Gastrocnemius medialis (tissue), 4 donors: ENCODE measurements at places on chromosomes 7 and 10.

GRCh38 chr10:35639728-35640401 is 2.2 kb downstream of the FZD8 start:
- H3K27ac ChIP-seq, result peak overlapping the region; percentile 80
- H3K36me3 ChIP-seq, result no peaks in the 10 kb centered on the region
- DNase-seq, result no peak
- H3K4me3 ChIP-seq, result peak overlapping the region; percentile 57
- no peaks in the 10 kb centered on the region for H3K27me3 ChIP-seq

DNA sequence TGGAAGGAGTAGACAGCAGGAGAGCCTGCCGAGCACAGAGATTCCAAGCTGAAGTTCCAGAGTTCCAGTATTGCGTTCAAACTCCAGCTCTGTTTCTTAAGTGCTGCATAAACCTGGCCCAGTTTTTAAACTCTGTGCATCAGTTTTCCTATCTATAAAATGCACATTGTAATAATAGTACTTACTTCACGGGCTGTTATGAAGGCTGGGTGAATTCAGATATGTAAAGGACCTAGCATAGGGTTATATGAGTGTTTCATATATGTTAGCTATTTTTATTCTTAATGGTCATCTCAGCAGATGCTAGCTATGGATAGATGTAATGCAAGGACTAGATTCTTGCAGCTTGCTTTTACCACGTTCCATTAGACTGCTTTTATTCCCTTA is 293.1 kb upstream of the SEMA3C start:
- H3K4me1 ChIP-seq, result no peaks in the 10 kb centered on the region
- no peaks in the 10 kb centered on the region for H3K36me3 ChIP-seq
- no peak overlapping the region for H3K4me3 ChIP-seq
- no peaks in the 10 kb centered on the region for H3K27me3 ChIP-seq

DNA sequence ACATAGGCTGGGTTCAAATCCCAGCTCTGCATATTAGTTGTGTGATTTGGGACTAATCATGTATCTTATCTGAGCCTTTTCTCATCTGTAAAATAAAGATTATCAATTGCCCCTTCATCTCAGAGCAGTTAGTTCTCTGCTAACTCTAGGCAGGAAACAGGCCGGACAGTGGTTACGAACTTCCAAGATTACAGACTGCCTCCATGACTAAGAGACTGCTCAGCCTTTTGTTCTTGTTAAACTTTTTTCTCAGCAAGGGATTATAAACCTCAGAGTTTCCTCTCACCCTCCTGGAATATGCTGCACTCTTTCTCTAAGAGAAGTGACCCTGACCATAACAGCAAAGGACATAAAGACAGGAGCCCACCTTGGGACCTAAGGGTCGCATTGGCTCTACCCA is 52.5 kb upstream of the NFKB2 start:
- peaks cover 12% of the 10 kb centered on the region for H3K36me3 ChIP-seq
- H3K4me3 ChIP-seq, result no peak overlapping the region
- peaks cover 6% of the 10 kb centered on the region for H3K4me1 ChIP-seq

DNA sequence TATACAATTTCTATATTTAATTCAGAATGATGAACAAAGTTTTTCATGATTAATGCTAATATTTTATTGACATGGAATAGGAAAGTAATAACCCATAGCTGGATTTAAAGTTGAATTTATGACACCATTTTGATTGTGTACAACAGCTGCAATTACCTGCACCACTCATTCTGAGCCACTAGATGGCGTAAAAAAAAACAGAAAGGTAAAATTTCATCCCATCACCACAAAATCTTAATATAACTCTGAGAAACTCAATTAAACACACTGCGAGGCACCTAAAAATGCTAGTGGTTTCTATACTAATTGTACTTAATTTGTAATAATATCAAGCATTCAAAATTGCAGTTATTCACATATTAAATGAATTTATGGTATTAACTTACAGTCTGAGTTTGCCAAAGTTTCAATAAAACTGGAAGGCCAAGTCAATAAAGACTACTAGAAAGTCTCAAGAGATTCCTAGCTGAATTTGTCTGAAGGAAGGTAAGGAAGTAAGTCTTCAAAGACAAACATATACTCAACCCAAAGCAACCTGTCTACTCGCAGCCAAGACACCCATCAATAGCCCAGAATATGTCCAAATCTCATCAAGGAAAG is 182.5 kb downstream of the SKAP2 start:
- H3K4me3 ChIP-seq, result no peak overlapping the region
- H3K4me1 ChIP-seq, result no peaks in the 10 kb centered on the region
- H3K36me3 ChIP-seq, result no peaks in the 10 kb centered on the region
- no peak overlapping the region for H3K27ac ChIP-seq
- no peak for DNase-seq
- no peaks in the 10 kb centered on the region for H3K27me3 ChIP-seq

- no peak overlapping the region for H3K27ac ChIP-seq
- no peaks in the 10 kb centered on the region for H3K4me1 ChIP-seq
- H3K36me3 ChIP-seq, result no peaks in the 10 kb centered on the region
- H3K4me3 ChIP-seq, result no peak overlapping the region
- H3K27me3 ChIP-seq, result no peaks in the 10 kb centered on the region
Measured at GRCh38 chr10:116408719-116409118, 18.9 kb upstream of the PNLIPRP3 start.

GRCh38 chr10:47022311-47023131 is 111.3 kb downstream of the PTPN20 start:
- H3K27me3 ChIP-seq, result no peaks in the 10 kb centered on the region
- H3K36me3 ChIP-seq, result no peaks in the 10 kb centered on the region

- no peaks in the 10 kb centered on the region for H3K27me3 ChIP-seq
- H3K36me3 ChIP-seq, result no peaks in the 10 kb centered on the region
- peak overlapping the region; percentile 95 for H3K27ac ChIP-seq
- peaks cover 66% of the 10 kb centered on the region for H3K4me1 ChIP-seq
- H3K4me3 ChIP-seq, result no peak overlapping the region
Measured at GRCh38 chr7:158821171-158822031, 7.9 kb downstream of the ESYT2 start.

GRCh38 chr7:18496341-18496700 is 772 bp downstream of the HDAC9 start:
- H3K36me3 ChIP-seq, result no peaks in the 10 kb centered on the region
- peak overlapping the region; percentile 67 for H3K4me3 ChIP-seq
- H3K4me1 ChIP-seq, result peaks cover 57% of the 10 kb centered on the region

DNA sequence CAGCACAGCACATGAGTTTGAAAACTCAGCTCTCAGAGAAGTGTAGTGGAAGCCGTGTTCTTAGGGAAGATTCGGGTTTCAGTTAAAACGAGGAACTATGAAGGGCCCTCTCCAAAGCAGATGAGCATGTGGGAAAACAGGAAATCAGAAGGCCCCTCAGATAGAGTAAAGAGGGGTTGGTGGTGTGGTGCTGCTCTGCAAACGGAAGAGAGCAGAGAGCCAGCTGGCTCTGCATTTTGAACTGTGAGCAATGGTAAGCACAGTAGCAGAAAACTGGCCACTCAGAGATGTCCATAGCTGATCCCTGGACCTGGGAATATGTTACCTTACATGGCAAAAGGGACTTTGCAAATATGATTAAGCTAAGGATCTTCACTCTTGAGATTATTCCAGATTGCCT is 27.9 kb upstream of the CUL1 start:
- no peaks in the 10 kb centered on the region for H3K36me3 ChIP-seq
- H3K4me3 ChIP-seq, result no peak overlapping the region
- no peaks in the 10 kb centered on the region for H3K27me3 ChIP-seq
- DNase-seq, result no peak
- H3K27ac ChIP-seq, result no peak overlapping the region

- H3K27ac ChIP-seq, result peak overlapping the region; percentile 40
- no peaks in the 10 kb centered on the region for H3K27me3 ChIP-seq
- peak overlapping the region; percentile 63 for H3K4me3 ChIP-seq
- no peaks in the 10 kb centered on the region for H3K36me3 ChIP-seq
Measured at GRCh38 chr10:132332433-132332754, 401 bp downstream of the LRRC27 start.

GRCh38 chr10:48661441-48661840 is 23.2 kb upstream of the WDFY4 start:
- DNase-seq, result no peak
- no peak overlapping the region for H3K27ac ChIP-seq
- H3K27me3 ChIP-seq, result no peaks in the 10 kb centered on the region

DNA sequence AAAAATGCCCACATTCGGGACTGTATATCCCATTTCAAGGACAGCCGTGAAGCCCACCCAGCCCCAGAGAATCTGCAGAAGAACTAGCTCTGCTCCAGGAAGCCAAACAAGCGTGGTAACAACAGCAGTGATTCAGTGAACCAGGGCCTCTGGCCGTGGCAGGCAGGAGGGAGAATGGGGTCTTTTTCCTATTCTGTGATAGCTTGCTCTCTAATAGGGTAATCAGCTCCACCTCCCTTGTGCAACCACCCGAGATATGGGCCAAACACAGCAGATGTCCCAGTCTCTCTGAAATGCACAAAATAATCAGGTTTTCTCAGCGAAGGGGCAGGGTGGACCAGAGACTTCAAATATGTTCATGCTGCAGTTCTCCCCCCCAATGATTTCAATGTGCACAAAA is 35.8 kb downstream of the CHST15 start:
- H3K36me3 ChIP-seq, result no peaks in the 10 kb centered on the region
- no peak for DNase-seq
- H3K27me3 ChIP-seq, result no peaks in the 10 kb centered on the region
- peaks cover 10% of the 10 kb centered on the region for H3K4me1 ChIP-seq
- H3K4me3 ChIP-seq, result no peak overlapping the region

DNA sequence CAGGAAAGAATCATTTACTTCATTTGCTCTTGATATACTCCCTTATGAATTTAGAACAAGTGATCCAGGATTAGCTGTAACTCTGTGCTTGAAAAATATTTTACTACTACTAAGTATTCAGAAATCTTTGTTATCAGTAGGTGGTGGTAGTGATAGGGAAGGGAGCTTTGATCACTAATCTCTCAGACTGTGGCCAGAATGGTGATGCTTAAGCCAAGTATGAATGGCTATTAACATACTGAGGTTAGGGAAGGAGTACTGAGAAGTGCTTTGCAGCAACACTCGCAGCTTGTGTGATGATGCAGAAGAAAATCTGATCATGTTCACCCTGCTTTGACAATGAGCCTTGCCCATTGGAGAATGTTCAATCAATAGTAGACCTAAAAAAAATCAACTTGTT is 29.3 kb downstream of the AP3M1 start:
- DNase-seq, result no peak
- peak overlapping the region; percentile 20 for H3K27ac ChIP-seq
- H3K36me3 ChIP-seq, result peaks cover 91% of the 10 kb centered on the region
- H3K4me1 ChIP-seq, result peaks cover 3% of the 10 kb centered on the region

- no peaks in the 10 kb centered on the region for H3K36me3 ChIP-seq
- no peak overlapping the region for H3K27ac ChIP-seq
- DNase-seq, result no peak
- H3K27me3 ChIP-seq, result no peaks in the 10 kb centered on the region
- H3K4me3 ChIP-seq, result peak overlapping the region; percentile 72
Measured at GRCh38 chr10:91925022-91925320, 1.4 kb downstream of the BTAF1 start.

DNA sequence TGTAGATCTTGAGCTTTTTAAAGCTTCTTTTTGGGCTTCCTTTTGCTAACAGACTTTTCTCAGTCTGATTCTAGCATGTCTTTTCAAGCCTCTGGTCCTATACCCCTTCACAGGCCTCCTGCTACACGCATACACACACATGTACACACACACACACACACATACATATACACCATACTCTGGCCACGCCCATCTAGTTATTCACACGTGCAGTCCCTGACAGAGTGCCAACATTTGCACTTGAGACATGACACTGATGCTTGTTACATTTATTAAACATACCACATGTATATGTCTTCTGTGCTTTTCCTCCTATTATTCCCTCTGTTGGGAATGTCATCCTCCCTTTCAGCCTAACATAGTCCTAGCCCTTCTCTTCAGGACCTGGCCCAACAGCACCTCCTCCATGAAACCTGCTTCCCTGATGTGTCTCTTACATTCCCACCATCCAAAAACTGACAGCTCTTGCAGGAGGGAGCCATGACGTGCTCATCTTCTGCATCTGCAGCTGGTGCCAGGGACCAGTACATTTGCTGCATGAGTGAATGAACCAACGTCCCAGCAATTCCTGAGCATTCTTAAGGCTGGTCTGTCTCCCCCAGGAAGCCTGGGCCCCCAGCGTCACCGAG is 222.1 kb downstream of the ARHGAP12 start:
- DNase-seq, result no peak
- peaks cover 35% of the 10 kb centered on the region for H3K4me1 ChIP-seq
- no peaks in the 10 kb centered on the region for H3K36me3 ChIP-seq
- H3K4me3 ChIP-seq, result no peak overlapping the region
- H3K27ac ChIP-seq, result no peak overlapping the region

- no peak overlapping the region for H3K27ac ChIP-seq
- H3K4me1 ChIP-seq, result no peaks in the 10 kb centered on the region
- H3K27me3 ChIP-seq, result no peaks in the 10 kb centered on the region
- H3K36me3 ChIP-seq, result no peaks in the 10 kb centered on the region
Measured at GRCh38 chr7:2269991-2270460, 28.0 kb downstream of the NUDT1 start.
